8988T (cell line): ENCODE measurements at places on chromosomes 4 and X.
A peak's percentile ranks its signal among the peaks of the same experiment; 100 is the strongest.

GRCh38 chr4:144831971-144832370 lies 186.0 kb downstream of the HHIP start:
- DNase-seq = no peak

- no peak for DNase-seq
Observed at GRCh38 chr4:75997081-75997480, 6.3 kb upstream of the SDAD1 start.

GRCh38 chrX:28586981-28587551 lies at the start of gene IL1RAPL1:
Gene IL1RAPL1 (plus strand): TSS chrX:28587446.
- DNase-seq = no peak

- DNase-seq = no peak
Observed at GRCh38 chr4:149521611-149522425, 293.8 kb downstream of the IQCM start.

DNA sequence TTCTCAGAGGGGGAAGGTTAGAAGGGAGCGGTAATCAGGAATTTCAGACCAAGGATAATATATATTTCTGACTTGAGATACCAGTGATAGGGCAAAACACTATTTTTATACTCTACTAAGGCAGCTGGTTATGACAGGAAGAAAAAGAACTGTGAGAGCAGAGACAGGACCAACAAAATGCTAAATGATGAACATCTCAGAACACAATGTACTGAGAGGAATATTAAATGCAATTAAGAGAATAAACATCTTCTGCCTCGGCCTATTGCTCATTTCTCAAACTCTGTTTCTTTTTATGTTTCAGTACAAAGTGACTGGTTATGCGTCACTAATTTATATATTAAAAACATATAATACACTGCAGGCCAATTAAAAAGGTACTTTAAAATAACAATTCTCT lies 122.0 kb upstream of the RLIM start:
- no peak for DNase-seq

DNA sequence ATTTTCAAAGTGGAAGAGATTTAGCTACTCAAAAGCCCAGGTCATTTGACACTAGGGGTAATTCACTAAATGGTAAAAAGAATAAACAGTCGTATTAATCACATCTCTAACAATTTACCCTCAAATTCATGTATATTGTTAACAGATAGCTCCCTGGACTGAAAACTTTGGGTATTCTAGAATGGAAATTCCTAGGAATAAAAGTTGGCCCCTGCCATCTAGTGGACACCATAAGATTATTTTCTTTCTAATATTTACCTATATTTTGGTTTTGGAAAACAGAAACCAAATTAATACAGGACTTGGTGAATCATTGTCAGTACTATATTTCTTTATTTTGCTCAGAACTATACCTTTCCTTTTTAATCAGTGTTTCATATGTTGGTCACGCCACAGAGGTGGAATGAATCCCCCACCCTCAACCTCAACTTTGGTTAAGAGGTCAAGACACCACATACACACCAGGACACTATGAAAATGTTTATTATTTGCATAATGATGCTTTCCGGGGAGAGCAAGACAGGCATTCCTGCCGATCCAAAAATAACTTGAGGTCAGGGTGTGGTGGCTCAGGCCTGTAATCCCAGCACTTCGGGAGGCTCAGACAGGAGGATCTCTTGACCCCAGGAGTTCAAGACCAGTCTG lies 96.2 kb upstream of the APOOL start:
- no peak for DNase-seq

GRCh38 chr4:145277011-145277410 lies 96.6 kb upstream of the OTUD4 start:
- DNase-seq = no peak

- DNase-seq = no peak
Observed at GRCh38 chr4:167380964-167381363, 146.7 kb upstream of the SPOCK3 start.

- no peak for DNase-seq
Observed at GRCh38 chrX:53481093-53481492, 46.9 kb upstream of the HSD17B10 start.

GRCh38 chr4:85127653-85128052 lies 161.2 kb upstream of the WDFY3 start:
- DNase-seq = peak; percentile 23
